SK-MEL-5 (cell line): ENCODE measurements at places on chromosomes 12 and 14. TPM values are rescaled to one million over a fixed set of nuclear protein-coding genes. Genes with fewer than 3 reads are reported as not detected.

GRCh38 chr12:110107369-110108281 lies 16.5 kb upstream of the IFT81 start:
- no peak for DNase-seq

- DNase-seq = no peak
These were observed 43.7 kb upstream of the KICS2 start for GRCh38 chr12:64265839-64266238.

- no peak for DNase-seq
These were observed 4.9 kb downstream of the KLRC1 start for GRCh38 chr12:10448236-10448635.

DNA sequence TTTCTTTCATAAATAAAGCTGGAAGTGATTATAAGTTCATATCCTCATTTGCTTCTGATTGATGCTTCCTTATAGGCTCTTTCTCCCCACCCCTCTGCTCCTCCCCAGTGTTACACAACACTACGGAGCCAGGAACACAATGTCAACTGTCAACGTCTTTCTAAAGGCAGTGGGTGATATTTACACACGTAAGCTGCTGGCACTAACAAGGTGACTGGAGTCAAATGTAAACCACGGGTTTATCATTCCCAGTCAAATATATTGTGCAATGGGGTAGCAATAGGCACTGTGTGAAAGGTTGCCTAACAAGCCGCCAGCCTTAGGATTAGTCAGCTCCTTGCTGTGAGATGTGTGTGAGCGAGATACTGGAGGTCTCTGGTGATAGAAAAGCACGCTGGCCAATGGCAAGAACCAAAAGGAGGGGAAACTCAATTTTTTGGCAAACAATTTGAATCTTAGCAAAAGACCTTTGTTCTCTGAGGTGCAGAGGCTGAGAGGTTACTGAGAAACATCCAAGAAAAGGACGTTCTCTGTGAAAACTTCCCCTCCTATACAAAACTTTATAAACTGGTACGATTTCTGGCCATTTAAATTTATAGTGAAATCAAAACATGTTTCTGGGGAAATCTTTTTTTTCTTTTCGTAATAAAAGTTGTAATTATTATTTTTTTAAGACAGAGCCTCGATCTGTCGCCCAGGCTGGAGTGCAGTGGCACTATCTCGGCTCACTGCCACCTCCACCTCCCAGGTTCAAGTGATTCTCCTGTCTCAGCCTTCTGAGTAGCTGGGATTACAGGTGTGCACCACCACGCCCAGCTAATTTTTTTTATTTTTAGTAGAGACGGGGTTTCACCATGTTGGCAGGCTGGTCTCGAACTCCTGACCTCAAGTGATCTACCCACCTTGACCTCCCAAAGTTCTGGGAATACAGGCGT lies 22.3 kb upstream of the HECTD1 start:
- peak; percentile 99 for DNase-seq

- peak; percentile 87 for DNase-seq
These were observed 302.6 kb downstream of the SNAPC1 start for GRCh38 chr14:62064751-62065323.

GRCh38 chr12:12683725-12684124 lies 12.3 kb downstream of the GPR19 start:
- DNase-seq = peak; percentile 49

GRCh38 chr12:15538881-15539280 lies 216.6 kb downstream of the PTPRO start:
- no peak for DNase-seq

DNA sequence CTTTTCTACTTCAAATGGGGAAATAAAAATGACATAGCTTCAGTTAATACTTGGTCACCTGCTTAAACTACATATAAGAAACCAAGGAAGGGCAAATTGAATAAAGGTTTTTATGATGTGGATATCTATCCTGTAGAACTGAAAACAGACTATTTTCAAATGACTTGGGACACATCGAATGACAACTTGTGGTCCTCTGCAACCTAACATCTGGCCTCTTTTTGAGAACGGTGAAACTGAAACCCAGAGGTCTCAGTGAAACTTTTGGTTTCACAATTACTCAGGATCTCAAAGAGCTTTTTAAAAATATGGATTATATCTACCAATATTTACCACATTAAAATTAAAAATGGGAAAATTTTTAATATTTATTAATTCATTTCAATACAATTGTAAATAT lies 65.2 kb downstream of the PPP2R5E start:
- DNase-seq = no peak

GRCh38 chr12:62016021-62016420 lies 244.2 kb upstream of the USP15 start:
- no peak for DNase-seq

DNA sequence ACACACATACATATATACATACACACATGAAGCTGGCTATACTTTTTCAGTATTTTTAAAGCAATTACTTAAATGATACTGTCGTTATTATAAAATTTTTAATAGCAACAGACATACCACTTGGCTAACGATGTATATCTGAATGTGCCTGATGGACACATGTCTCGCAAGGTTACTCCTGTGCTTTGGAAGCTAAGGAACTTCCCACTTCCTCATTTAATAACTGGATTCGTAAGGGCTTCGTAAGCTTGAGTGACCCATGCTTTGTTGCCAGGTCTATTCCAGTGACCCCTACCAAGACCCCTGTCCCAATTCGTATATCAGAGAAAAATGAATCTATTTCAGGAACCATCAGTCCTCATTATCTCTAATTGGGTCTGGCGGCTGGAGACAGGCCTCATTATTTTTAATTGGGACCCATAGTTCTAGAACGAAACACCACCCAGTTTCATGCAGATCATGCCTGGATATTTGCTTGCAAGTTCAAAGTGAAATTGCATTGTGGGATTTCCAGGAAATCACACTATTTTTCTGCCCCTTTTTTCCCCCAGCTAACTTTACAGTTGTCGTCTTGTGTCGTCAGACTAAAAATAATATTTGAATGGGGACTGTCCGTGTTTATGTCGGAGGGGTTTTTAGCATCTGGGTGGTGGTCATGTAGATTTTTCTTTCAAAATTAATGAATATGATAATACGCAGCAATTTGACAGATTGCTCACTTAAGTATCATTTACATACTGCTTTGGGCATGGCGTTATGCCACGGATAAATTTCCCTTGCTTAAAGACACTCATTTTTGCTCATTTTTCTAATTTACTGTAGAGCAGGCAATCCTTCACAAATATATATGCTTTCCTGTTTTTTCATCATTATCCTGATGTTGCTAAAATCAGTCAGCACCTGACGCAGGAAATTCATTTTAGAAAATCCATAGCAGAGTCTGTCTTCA lies 17.1 kb upstream of the MYO1H start:
- DNase-seq = no peak

GRCh38 chr12:63224396-63224795 lies 73.4 kb upstream of the AVPR1A start:
- no peak for DNase-seq

DNA sequence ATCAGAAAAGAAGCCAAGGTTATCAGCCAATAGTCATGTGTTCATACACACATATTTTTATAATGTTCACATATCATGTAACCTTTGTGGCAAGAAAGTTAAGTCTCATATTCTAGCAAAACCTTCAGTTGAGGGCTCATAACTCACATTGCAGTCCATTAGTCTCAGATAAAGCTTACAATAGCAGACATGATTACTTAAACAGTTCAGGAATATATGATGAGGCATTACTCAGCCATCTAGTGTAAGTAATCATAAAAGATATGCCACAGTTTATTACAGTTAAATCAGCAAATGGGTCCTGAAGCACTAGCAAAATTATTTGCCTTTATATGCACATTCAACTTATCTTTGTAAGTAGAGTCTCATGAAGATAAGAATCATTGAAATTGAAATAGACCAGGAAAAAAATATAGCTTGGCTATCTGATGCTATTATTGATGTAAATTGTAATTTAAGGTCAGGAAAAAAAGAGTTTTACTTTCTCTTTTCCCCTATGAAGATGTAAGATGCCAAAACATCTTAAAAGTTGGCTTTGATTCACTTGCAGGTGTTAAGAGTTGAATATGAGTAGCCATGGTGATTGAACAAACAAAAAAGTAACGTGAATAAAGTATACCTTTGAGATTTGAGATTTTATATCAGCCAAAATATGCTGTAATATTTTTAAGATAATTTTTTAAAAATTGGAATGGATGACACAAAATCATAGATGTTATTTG lies 537.0 kb downstream of the SLC6A15 start:
- DNase-seq = no peak

Gene AQP5
- not detected in 2 replicates for total RNA-seq

Gene C1QL4
- total RNA-seq = 3.5 and 3.6 TPM in 2 replicates

Gene TSPAN8
- total RNA-seq = 0.50 and 1.2 TPM in 2 replicates

Gene CD4
- 0.05 TPM in 1 of 2 replicates, not detected in the other for total RNA-seq

Gene TSPAN19
- total RNA-seq = 0.48 and 0.69 TPM in 2 replicates

Gene CRACR2A
- 9.2 and 12.6 TPM in 2 replicates for total RNA-seq
